ENCODE measurements at places on chromosomes 4 and X. TPM values are rescaled to one million over a fixed set of nuclear protein-coding genes. Genes with fewer than 3 reads are reported as not detected.

Gene MXD4
- 11.6 TPM for total RNA-seq

Gene ADGRG4
- total RNA-seq: not detected

Gene GPM6B
- total RNA-seq: not detected

Gene SRD5A3
- 15.3 TPM for total RNA-seq

Gene HS3ST1
- total RNA-seq: not detected

DNA sequence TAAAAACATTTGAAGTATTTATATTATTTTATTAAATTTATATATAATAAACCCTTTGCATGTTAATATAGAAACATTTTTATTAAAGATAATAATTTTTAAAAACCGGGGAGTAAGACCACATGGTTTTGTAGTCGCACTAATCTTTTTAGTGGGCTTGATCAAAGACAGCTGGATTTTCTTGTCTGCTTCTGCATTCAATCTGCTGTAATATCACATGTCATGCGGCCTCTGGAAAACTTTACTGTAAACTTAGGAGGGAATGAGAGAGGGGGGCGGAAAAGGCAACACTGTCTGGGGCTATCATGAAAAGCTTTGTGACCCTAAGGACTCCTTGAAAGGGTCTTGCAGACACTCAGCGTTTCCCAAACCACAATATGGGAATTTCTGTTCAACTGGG is 62.8 kb upstream of the NLGN4X start:
- no peak for DNase-seq

GRCh38 chrX:109952985-109953905 is 49.7 kb upstream of the TMEM164 start:
- DNase-seq: no peak

- peak; percentile 60 for DNase-seq
Observed at GRCh38 chrX:24395775-24396174, 35.3 kb downstream of the SUPT20HL1 start.

- DNase-seq: no peak
Observed at GRCh38 chr4:159312236-159312635, 209.4 kb downstream of the RAPGEF2 start.

DNA sequence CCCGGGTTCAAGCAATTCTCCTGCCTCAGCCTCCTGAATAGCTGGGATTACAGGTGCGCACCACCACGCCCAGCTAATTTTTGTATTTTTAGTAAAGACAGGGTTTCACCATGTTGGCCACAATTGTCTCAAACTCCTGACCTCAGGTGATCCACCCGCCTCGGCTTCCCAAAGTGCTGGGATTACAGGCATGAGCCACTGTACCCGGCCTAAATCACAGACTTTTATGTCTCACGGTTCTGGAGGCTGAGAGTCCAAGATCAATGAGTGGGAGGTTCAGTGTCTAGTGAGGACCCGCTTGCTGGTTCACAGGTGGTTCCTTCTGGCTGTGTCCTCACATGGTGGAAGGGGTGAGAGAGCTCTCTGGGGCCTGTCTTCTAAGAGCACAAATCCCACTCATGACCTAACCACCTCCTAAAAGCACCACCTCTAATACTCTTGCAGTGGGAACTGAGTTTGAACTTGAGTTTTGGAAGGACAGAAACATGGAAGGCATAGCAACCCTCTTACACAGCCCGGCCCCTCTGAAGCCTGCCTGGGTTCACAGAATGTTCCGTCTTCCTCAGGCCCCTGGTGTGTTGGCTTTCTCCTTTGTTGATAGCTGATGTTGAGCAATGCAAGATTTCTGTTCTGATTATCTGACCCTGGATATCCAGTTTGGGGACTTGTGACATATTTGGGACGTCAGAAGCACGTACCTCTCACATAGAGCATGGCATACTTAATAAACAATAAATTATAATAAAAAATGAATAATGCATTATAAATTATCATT is 1.9 kb upstream of the AKAP17A start:
- DNase-seq: no peak

- no peak for DNase-seq
Observed at GRCh38 chrX:6187256-6187655, 41.4 kb downstream of the NLGN4X start.

DNA sequence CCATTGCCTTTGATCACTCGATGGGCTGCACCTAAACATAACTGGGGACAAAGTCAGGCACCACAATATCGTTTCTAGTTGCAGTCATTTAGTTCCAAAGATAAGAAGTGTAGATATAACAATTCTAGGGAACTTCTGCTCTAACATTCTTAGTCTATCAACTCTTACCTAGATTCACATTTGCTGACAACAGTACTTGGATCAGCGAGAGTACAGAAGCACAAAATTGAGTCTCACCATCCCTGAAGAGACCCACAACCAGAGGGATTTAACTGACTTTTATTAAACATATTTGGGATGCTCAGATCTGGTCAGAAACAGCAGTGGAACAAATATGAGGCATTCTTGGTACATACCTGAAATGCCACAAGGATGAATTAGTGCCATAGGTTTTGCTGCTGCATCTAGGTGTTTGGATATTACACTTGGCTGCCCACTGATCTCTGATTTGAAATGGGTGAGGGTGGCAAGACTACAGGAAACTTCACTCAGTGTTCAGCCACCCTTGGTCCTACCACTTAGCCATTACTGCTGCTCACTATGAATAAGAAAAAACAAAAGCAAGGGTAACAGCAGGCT is 28.9 kb upstream of the HUWE1 start:
- peak; percentile 23 for DNase-seq
